ENCODE measurements at places on chromosomes 12 and 14. TPM values are rescaled to one million over a fixed set of nuclear protein-coding genes. Genes with fewer than 3 reads are reported as not detected.

LYZ gene
- total RNA-seq, result 0.13 TPM

RNF212B gene
- total RNA-seq, result not detected

KCNK10 gene
- not detected for total RNA-seq

TNFAIP2 gene
- 21.1 TPM for total RNA-seq

OLR1 gene
- total RNA-seq, result not detected

MYH6 gene
- not detected for total RNA-seq

AICDA gene
- total RNA-seq, result not detected

LRP1-AS gene
- not detected for total RNA-seq

KCNA1 gene
- total RNA-seq, result not detected

ADAM20 gene
- 2.6 TPM for total RNA-seq

FSCB gene
- not detected for total RNA-seq

PLEK2 gene
- total RNA-seq, result 111 TPM

NDUFB1 gene
- total RNA-seq, result 151 TPM

NFKBIA gene
- 73.7 TPM for total RNA-seq

CMKLR1 gene
- not detected for total RNA-seq

Measured in bronchial epithelial cell (primary cell).